ENCODE measurements at places on chromosomes 1 and 21. TPM values are rescaled to one million over a fixed set of nuclear protein-coding genes. Genes with fewer than 3 reads are reported as not detected.

FAM78B gene
- 1.6 TPM for polyA plus RNA-seq

LAMTOR5 gene
- polyA plus RNA-seq = 375 TPM

DPT gene
- polyA plus RNA-seq = 8.5 TPM

EDARADD gene
- polyA plus RNA-seq = not detected

HMCN1 gene
- polyA plus RNA-seq = 1.5 TPM

GPATCH2 gene
- polyA plus RNA-seq = 6.1 TPM

KISS1 gene
- 0.18 TPM for polyA plus RNA-seq

HCN3 gene
- 0.52 TPM for polyA plus RNA-seq

HOOK1 gene
- polyA plus RNA-seq = not detected

SV2A gene
- polyA plus RNA-seq = 0.14 TPM

B3GALT5 gene
- polyA plus RNA-seq = 0.01 TPM

RXFP4 gene
- not detected for polyA plus RNA-seq

AP4B1 gene
- polyA plus RNA-seq = 16.1 TPM

SPRR4 gene
- polyA plus RNA-seq = not detected

RAB42 gene
- polyA plus RNA-seq = 0.21 TPM

HCRTR1 gene
- polyA plus RNA-seq = 0.27 TPM

MYOG gene
- polyA plus RNA-seq = 9.7 TPM

ZNF326 gene
- polyA plus RNA-seq = 10.0 TPM

EGLN1 gene
- 596 TPM for polyA plus RNA-seq

SOX13 gene
- polyA plus RNA-seq = 5.2 TPM

DNAH14 gene
- not detected for polyA plus RNA-seq

LRRC38 gene
- 2.9 TPM for polyA plus RNA-seq

FAM43B gene
- 0.08 TPM for polyA plus RNA-seq

SPRR2A gene
- polyA plus RNA-seq = 0.22 TPM

SPATA6 gene
- 0.63 TPM for polyA plus RNA-seq

CAMK2N1 gene
- polyA plus RNA-seq = 7.9 TPM

KPRP gene
- polyA plus RNA-seq = not detected

PKLR gene
- 0.01 TPM for polyA plus RNA-seq

NR1I3 gene
- polyA plus RNA-seq = 0.42 TPM

EXO5 gene
- polyA plus RNA-seq = 8.5 TPM

PRAMEF15 gene
- polyA plus RNA-seq = not detected

RNPC3 gene
- 22.5 TPM for polyA plus RNA-seq

TPTE gene
- polyA plus RNA-seq = not detected

SNX27 gene
- polyA plus RNA-seq = 10.7 TPM

C1orf94 gene
- not detected for polyA plus RNA-seq

NTMT2 gene
- not detected for polyA plus RNA-seq

FALEC gene
- 0.39 TPM for polyA plus RNA-seq

OR10X1 gene
- not detected for polyA plus RNA-seq
